ENCODE measurements at places on chromosomes 5 and 9. TPM values are rescaled to one million over a fixed set of nuclear protein-coding genes. Genes with fewer than 3 reads are reported as not detected.

- no peak for DNase-seq
These were observed 14.6 kb downstream of the SEPTIN8 start for GRCh38 chr5:132762246-132763000.

- DNase-seq, result no peak
These were observed 14.6 kb upstream of the F2RL1 start for GRCh38 chr5:76804266-76804665.

GRCh38 chr9:126522612-126523356 is 90.9 kb upstream of the LMX1B start:
- no peak for DNase-seq

DNA sequence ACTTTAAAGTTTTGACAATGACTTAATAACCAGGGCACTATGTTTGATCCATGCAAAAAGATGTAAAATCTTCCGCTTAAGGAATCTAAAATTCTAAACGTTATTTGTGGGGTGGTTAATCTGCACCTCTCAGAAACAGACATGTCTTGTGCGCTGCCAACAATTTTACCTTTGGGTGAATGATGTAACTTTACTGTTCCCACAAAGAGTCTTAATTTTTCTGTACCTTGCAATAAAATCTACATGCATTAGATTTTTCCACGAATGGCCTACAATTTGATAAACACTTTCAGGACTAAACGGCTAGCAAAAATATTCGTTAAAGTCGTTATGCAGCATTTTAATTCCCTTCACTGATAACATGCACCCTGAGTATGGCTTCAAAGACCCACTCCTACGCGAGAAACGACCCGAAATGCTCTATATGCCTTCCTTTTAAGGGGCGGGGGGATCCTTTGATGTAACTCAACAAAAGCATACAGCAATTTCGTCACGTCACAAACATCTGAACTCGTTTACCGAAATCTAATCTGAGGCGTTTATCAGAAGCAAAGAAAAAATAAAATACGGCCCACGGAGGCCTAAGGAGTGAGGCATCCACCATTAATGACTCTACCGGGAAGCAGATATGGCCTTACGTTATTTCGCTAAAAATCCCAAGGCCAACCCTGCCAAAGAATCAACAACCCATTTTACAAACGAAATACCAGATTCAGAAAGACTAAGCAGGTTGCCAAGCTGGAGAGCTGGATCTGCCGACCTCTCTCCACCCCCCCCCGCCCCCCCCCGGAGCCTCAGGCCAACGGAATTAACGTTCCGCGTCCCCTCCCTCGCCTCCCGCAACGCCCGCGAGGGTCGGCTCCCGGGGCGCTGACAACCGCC is 621 bp downstream of the AK6 start:
- peak; percentile 23 for DNase-seq

DNA sequence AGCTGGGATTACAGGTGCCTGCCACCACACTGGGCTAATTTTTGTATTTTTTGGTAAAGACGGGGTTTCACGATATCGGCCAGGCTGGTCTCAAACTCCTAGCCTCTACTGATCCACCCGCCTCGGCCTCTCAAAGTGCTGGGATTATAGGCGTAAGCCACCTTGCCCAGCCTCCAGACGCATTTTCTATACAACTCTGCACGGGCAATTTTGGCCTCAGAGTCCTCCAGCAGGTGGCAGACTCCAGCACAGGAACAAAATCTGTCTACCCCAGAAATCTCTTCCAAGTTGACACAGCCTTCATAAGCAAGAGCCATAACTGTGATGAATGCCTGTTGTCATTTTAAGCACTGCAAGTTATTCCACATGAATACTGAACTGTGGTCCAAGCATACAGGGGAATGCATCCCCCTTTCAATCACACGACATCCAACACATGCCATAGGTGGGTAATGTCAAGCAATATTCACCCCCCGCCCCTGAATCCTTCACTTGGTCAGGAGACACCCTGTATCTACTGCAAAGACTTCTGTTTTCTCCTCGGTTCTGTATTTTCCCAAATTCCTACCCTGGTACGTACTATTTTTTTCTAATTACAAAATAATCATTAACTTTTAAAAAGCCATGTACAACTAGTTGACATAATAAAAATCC is 50.8 kb downstream of the ALDH7A1 start:
- no peak for DNase-seq

ZFR gene
- 117 TPM for polyA plus RNA-seq

PHF24 gene
- 0.24 TPM for polyA plus RNA-seq

RLN2 gene
- 4.0 TPM for polyA plus RNA-seq

FAM219A gene
- polyA plus RNA-seq, result 14.2 TPM

RPS14 gene
- 2,075 TPM for polyA plus RNA-seq

Measured in right renal pelvis (tissue), 4 donors.